ENCODE measurements at places on chromosomes 4 and X.

- no peak for DNase-seq
Observed at GRCh38 chr4:98363431-98363830, 102.2 kb downstream of the RAP1GDS1 start.

DNA sequence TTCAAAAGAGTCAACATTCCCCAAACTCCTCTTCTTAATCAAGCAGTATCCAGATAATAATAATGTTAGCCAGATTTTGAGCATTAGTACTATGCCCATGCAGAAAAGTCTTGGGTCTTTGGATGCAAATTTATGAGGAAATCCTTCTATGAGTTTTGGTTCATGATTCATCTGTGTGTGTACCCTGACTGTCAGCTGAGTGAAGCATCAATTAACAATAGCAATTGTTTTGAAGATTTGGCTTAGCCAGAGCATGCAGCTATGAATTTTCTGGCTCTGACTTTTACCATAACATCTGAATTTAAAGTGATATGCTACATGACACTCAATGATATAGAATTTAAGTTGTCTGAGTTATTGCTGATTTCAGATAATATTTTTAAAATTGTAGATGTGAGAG, 145.8 kb downstream of the KLHL4 start:
- DNase-seq = no peak

GRCh38 chr4:156536661-156537060, 434.9 kb downstream of the PDGFC start:
- DNase-seq = no peak

GRCh38 chr4:100041646-100042045, 91.6 kb upstream of the H2AZ1 start:
- DNase-seq = no peak

GRCh38 chr4:86108137-86108536, 251.7 kb downstream of the MAPK10 start:
- DNase-seq = no peak

- DNase-seq = no peak
Observed at GRCh38 chr4:187826725-187827124, 168.8 kb upstream of the ZFP42 start.

DNA sequence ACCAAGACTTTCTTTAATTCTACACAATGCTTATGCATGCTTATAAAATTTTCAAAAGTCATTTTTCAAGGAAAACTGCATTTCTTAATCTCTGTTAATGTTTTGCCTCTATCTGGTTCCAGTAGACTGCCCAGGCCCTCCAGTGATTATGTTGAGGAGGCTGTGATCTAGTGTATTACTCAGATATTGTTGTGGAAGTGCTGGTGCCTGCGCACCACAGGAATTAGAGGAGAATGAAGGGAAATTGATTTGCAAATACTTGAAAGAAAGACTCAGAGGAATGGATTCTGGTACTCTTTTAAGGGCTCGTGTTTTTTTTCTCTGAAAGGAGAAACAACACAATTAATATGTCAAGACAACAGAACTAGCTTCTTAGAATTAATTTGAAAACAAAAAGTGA, 1015.1 kb downstream of the RPA4 start:
- no peak for DNase-seq

- no peak for DNase-seq
Observed at GRCh38 chr4:3527101-3527913, 4.9 kb downstream of the LRPAP1 start.

DNA sequence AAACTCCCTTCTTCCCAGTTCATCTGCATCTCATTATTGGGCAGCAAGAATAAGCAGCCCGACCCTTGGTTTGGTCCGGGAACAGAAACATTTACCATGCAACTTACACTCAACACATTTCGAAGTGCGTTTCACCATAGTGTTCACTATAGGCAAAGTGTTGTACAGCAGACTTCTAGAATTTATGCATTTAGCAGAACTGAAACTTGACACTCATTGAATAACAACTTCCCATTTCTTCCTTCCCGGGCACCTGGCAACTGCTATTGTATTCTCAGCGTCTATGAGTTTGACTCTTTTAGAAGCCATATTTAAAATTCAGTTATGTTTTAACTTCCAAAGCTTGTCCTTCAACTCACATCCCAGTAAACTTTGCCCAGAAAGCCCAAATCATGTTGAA, 840.6 kb downstream of the NLGN4X start:
- no peak for DNase-seq

GRCh38 chrX:153526801-153527200, 9.4 kb downstream of the ATP2B3 start:
- DNase-seq = no peak

DNA sequence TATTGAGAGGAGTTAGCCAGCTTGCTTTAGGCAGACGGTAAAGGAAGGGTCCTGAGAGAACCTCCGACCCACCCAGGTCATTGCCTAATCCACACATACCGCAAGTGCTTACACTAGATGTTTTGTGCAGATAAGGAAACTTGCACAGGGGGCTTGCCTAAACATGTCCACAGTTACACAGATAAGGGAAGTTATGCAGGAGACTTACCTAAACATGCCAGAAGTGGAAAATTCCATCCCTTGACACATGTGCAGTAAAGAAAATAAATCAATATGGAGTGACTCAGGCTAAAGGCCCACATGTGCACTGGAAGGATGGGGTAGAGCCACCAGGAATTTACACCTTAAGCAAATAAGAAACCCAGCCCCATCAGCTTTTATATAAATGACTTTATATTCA, 232.8 kb upstream of the HDX start:
- DNase-seq = no peak

DNA sequence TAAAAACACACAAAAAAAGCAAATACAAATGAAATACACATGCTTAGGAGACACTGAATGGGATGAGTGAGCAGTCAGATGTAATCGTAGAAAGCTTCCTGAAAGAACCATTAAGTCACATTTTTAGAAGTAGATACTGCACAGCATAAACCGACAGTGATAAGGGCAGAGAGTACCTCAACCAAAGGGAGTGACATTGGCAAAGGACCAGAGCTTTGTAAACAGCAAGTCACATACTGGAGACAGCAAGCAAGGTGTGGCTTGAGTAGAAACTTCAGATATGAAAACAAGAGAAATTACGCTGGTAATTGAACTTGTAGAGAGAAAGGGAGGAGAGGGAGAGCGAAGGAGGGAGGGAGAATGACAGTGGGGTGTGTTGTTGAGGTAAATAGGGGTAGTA, 92.0 kb downstream of the CHRDL1 start:
- DNase-seq = no peak

- DNase-seq = no peak
Observed at GRCh38 chrX:132463411-132463810, 25.4 kb downstream of the MBNL3 start.

DNA sequence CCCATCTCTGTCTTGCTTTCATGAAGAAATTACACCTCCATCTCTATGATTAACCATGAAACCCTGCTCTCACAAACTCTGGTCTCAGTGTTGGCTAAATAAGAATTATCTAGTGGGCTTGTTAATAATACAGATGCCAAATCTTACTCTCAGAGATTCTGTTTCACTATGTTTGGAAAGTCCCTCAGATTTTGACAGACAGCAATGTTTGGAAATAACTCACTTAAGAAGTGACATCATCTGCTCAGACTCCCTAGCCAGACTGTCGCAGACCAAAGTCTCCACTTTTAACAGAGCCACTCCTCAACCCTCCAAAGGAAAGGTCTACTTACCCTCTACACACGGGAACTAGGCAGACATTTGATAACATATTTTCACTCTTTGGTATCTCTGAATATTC, 328.5 kb upstream of the FGF16 start:
- DNase-seq = no peak

- DNase-seq = no peak
Observed at GRCh38 chr4:40530961-40531635, 98.6 kb downstream of the RBM47 start.

- DNase-seq = no peak
Observed at GRCh38 chr4:151887816-151888180, 127.0 kb upstream of the GATB start.

- DNase-seq = no peak
Observed at GRCh38 chrX:56232221-56233082, at the start of gene KLF8. TSS of gene KLF8 (plus strand) at chrX:56232356. CDS start at chrX:56233335, 979 bp downstream.

DNA sequence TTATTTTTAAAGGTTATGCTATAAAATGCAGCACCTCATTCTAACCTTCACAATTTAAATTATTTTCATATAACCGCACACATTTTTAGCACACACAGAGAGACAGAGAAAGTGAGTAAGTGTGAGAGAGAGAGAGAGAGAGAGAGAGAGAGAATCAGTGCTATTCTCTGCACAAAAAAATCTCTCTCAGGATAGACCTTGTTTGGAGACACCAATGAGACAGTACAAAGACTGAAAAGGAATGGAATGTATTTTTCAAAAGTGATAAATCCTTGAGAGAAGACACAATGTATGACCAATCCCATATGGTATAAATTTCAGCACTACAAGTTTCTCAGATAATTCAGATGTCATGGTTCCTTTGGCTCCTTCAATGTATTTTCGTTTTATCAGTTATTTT, 132.1 kb upstream of the PCDH18 start:
- no peak for DNase-seq

DNA sequence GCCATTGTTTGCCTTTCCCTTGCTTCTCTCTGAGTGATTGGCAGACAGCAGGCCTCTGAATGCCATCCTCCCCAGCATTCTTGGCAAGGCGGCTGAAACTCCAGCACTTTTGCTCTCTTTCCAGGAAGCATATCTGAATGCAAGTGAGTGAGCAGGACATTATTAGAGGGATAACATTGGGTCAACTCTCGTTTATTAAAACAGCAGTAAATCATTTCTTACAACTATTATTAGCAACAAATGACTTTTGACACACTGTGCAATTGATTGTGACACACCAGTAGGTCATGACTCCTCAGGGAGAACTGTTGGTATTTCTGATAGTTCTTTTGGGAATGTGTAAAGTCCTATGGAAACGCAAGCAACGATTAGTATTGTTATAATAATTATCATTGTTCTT, 103.8 kb downstream of the EFNB1 start:
- no peak for DNase-seq

GRCh38 chrX:139094671-139095592, 383.4 kb upstream of the FGF13 start:
- DNase-seq = no peak

GRCh38 chrX:19906293-19906692, 18.9 kb upstream of the SH3KBP1 start:
- no peak for DNase-seq

GRCh38 chrX:135315864-135316263, 6.6 kb downstream of the ETDC start:
- DNase-seq = no peak

All from stimulated activated CD4-positive, alpha-beta T cell treated with anti-CD3 and anti-CD28 coated beads, TNF-alpha, amount 100 ng/mL, for 4 hours (primary cell).